ENCODE measurements at places on chromosomes 2 and 18. TPM values are rescaled to one million over a fixed set of nuclear protein-coding genes. Genes with fewer than 3 reads are reported as not detected.

The TMEM131 gene
- total RNA-seq: 13.3 TPM

The SERPINB10 gene
- not detected for total RNA-seq

The C2orf78 gene
- not detected for total RNA-seq

The DBI gene
- total RNA-seq: 69.7 TPM

The SULT1C2 gene
- total RNA-seq: not detected

The CYS1 gene
- total RNA-seq: under 0.01 TPM

The ARHGAP25 gene
- 0.36 TPM for total RNA-seq

The PDE11A gene
- total RNA-seq: 0.56 TPM

GRCh38 chr18:3493501-3494244, 43.7 kb downstream of the TGIF1 start:
- no peak overlapping the region for H3K4me3 ChIP-seq
- H3K4me1 ChIP-seq: no peaks in the 10 kb centered on the region
- DNase-seq: no peak
- H3K27ac ChIP-seq: no peak overlapping the region

- DNase-seq: no peak
- H3K4me1 ChIP-seq: no peaks in the 10 kb centered on the region
- H3K27me3 ChIP-seq: no peaks in the 10 kb centered on the region
- H3K36me3 ChIP-seq: no peaks in the 10 kb centered on the region
- no peak overlapping the region for H3K27ac ChIP-seq
- H3K4me3 ChIP-seq: no peak overlapping the region
Measured at GRCh38 chr18:79019881-79020280, 40.3 kb downstream of the SALL3 start.

DNA sequence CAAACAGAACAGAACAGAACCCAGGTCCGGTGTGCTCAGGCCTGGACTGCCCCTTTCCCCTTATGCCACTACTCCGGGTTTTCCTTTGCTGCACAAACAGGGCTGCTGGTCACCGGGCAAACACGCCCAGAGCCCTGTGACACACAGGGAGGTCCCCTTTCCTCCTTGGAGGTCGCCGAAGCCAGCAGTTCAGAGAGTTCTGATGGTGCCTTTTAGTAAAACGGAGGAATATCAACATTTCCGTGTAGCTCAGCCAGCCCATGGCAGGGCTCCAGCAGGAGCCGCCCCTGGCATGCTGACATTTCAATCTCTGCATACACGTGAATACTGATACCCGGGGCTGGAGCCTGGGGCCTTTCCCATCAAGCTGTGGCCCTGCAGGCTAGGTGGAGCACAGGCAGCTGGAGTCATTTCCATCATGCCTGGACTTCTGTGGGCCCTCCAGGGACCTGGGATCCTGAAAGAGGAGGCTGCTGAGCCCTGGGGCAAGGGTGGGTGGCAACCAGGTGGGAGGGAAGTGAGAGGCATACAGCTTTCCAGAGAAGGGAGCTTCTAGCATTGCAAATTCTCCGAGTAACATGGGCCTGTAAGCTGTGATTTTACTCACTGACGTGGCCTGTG, 91.4 kb upstream of the PXDN start:
- no peaks in the 10 kb centered on the region for H3K4me1 ChIP-seq
- H3K27me3 ChIP-seq: peaks cover 1% of the 10 kb centered on the region

- peaks cover 8% of the 10 kb centered on the region for H3K4me1 ChIP-seq
- no peak for DNase-seq
- no peak overlapping the region for H3K4me3 ChIP-seq
- no peaks in the 10 kb centered on the region for H3K27me3 ChIP-seq
- no peaks in the 10 kb centered on the region for H3K36me3 ChIP-seq
Measured at GRCh38 chr2:173002751-173003541, 72.7 kb upstream of the MAP3K20 start.

GRCh38 chr2:85785027-85785822, 31.4 kb downstream of the ATOH8 start:
- peaks cover 32% of the 10 kb centered on the region for H3K36me3 ChIP-seq
- H3K27ac ChIP-seq: no peak overlapping the region
- no peak overlapping the region for H3K4me3 ChIP-seq
- peaks cover 9% of the 10 kb centered on the region for H3K4me1 ChIP-seq
- no peaks in the 10 kb centered on the region for H3K27me3 ChIP-seq
- DNase-seq: peak; percentile 23

- H3K4me1 ChIP-seq: no peaks in the 10 kb centered on the region
- no peaks in the 10 kb centered on the region for H3K27me3 ChIP-seq
- H3K27ac ChIP-seq: no peak overlapping the region
- no peaks in the 10 kb centered on the region for H3K36me3 ChIP-seq
- H3K4me3 ChIP-seq: no peak overlapping the region
- DNase-seq: no peak
Measured at GRCh38 chr2:36834731-36835524, 131.4 kb downstream of the STRN start.

DNA sequence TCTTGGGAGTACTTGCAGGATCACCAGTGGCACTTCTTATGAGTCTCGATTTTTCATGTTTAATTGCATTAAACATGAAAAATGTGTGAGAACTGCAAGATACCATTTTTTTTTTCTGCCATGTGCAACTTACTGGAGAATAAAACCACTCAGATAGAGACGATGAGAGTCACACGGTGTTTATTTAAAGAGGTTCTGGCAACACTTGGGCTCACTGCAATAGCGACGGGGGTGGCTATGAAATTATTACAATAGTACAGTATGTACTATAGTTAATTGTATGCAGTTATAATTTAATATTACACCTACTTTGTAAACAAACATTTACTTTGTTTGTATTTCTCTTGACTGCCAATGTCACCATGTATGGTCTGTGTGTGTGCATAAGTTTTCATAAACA, 479.8 kb downstream of the NUP35 start:
- no peaks in the 10 kb centered on the region for H3K4me1 ChIP-seq
- no peak overlapping the region for H3K27ac ChIP-seq
- no peaks in the 10 kb centered on the region for H3K36me3 ChIP-seq
- no peak for DNase-seq
- no peak overlapping the region for H3K4me3 ChIP-seq

DNA sequence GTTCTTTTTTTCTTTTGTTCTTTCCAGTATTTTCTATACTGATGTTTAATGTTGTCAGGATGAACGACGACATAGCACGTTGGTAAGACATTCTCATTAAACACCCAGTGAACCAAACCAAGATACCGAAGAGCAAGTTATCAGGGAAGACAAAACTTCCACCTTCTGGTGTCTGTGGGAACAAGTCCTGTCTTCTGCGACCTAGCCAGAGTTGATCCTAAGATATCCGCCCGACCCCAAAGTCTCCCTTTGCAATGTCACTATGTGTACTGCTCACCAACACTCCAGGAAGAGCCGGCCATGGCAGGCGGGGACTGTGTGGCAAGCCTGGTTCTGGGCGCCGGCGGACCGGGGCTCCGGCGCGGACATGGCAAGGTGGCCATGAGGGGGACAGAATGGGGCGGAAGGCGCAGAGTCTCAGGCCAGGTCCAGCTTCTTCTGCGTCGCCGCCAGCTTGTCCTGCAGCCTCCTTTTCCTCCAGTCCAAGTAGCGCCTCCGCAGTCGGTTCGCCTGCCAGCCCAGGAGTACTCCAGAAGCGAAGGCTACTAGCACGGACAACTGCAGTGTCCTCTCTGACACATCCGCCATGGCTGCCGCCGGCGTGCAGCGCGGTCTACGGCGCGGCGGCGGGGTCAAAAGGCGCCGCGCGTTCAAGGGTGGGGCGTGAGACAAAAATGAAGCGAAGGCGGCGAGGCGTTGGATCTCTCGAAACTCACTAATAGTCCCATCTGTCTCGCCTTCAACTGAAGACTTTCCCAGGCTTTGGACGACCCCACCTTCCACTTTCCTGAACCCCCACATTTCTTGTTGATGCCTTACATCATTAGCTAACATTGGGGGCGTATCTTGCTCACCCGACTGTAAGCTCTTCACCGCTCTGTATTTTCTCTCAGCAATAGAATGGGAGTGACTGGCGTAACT, at the start of gene MTLN:
Gene MTLN (minus strand): TSS at position 610 of the 921 bp plus-strand sequence. CDS start 22 bp downstream, at position 588.
- peak within 1 kb of the TSS; percentile 88 for H3K4me3 ChIP-seq
- peaks cover 13% of the 10 kb centered on the region for H3K27me3 ChIP-seq
- no peaks in the 10 kb centered on the region for H3K4me1 ChIP-seq
- H3K27ac ChIP-seq: peak within 1 kb of the TSS; percentile 88
- DNase-seq: peak; percentile 66
- peaks cover 2% of the 10 kb centered on the region for H3K36me3 ChIP-seq

GRCh38 chr2:205386109-205386508, 296.2 kb upstream of the NRP2 start:
- H3K4me1 ChIP-seq: 0 out of 2 replicates have a peak, but pooled peaks cover 3% of the 10 kb centered on the region
- no peaks in the 10 kb centered on the region for H3K36me3 ChIP-seq
- H3K27me3 ChIP-seq: no peaks in the 10 kb centered on the region
- H3K27ac ChIP-seq: no peak overlapping the region

DNA sequence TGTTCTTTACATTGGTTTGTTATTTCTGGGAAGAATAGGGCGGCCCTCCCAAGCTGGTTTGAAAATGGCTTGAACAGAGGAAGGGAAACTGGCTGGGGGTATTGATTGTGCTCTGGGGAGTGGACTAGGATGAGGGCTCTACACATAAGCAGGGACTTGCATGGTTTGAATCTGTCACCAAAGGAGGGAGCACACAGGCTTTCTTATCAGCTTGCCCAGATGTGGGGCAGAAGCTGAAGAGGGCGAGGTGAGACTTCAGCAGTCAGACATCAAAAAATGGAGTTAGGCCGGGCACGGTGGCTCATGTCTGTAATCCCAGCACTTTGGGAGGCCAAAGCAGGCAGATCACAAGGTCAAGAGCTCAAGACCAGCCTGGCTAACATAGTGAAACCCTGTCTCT, 7.2 kb upstream of the RAB12 start:
- H3K36me3 ChIP-seq: no peaks in the 10 kb centered on the region
- H3K27ac ChIP-seq: no peak overlapping the region
- no peaks in the 10 kb centered on the region for H3K4me1 ChIP-seq
- DNase-seq: no peak

- no peak overlapping the region for H3K4me3 ChIP-seq
- no peaks in the 10 kb centered on the region for H3K27me3 ChIP-seq
- no peaks in the 10 kb centered on the region for H3K4me1 ChIP-seq
- DNase-seq: no peak
- no peak overlapping the region for H3K27ac ChIP-seq
Measured at GRCh38 chr2:39216346-39217191, 27.2 kb downstream of the CDKL4 start.

DNA sequence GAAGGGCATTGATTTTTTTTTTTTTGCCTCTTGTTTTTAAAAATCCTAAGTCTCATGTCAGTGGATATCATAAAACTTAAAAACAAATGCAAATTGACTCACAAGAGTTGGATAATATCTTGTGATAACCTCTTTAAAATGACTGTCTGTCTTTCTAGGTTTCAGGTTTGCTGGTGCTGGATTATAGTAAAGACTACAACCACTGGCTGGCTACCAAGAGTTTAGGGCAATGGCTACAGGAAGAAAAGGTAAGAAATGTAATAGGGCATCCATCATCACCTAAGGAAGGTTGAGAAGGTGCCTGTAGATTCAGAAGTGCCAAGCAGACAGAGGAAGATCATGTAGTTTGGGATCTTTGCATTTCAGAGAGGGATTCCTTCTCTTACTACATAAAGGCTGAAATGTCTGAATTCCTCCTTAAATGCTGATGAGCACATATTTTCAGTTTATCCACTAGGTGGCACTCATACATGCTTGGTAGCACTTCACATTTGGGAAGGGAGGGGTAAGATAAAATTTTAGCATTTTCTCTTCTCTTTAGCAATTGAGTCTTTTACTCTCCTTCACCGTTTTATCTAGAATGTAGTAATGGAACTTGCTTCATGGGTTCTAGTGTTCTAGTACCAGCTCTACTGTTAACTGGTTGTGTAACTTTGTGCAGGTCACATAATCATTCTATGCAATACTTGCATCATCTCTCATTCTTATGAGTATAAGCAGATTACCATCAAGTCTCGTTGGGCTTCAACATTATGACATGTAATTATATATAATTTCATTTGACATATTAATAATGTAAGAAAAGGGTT, 21.1 kb downstream of the CPS1 start:
- peak; percentile 59 for DNase-seq
- H3K4me1 ChIP-seq: no peaks in the 10 kb centered on the region
- H3K4me3 ChIP-seq: no peak overlapping the region
- H3K36me3 ChIP-seq: no peaks in the 10 kb centered on the region

DNA sequence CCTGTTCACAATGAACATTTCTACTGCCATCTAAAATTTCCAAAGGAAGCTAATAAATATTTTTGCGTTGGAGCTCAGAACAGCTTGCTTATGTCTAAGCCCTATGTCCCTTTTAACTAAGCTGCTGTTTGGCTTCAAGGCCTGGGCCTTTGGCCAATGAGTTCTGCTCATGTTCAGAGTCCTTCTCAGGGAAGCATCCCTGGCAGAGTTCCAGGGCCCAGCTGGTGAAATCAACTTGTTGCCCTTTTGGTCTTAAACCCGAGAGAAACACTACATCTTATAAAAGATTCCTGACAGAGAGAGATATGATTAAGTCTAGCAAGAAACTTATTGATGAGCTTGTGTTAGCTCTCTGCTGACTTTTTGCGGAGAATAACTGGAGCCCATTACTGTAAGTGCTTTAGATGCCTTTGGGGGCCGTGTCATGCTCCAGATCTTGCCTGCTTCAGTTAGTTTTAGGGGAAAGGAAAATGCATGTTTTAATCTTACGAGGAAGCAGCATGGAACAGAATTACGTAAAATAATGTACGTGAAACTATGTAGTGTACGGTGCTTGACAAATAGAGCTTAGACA, 102.5 kb upstream of the NOSTRIN start:
- H3K4me3 ChIP-seq: no peak overlapping the region
- H3K4me1 ChIP-seq: 0 out of 2 replicates have a peak, but pooled peaks cover 2% of the 10 kb centered on the region
- H3K27me3 ChIP-seq: no peaks in the 10 kb centered on the region
- no peak overlapping the region for H3K27ac ChIP-seq
- H3K36me3 ChIP-seq: no peaks in the 10 kb centered on the region

DNA sequence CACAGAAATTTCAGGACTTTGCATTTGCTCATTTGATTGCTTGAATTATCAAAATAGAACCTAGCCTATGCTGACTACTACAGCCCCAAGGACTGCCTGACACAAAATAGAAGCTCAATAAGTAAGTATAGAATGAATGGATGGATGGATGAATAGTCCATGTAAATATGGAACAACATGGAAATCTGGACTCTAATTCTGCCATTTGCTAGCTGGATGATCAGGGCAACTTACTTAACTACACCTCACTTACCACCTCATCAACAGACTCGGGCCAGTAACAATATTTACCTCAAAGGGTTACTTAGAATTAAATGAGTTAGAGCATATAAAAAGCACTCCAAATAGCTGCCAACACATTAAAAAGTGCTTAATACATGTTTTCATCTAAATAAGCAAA, 50.6 kb downstream of the NBAS start:
- H3K36me3 ChIP-seq: peaks cover 9% of the 10 kb centered on the region
- H3K27me3 ChIP-seq: no peaks in the 10 kb centered on the region
- DNase-seq: no peak
- no peak overlapping the region for H3K27ac ChIP-seq
- H3K4me1 ChIP-seq: peaks cover 3% of the 10 kb centered on the region

- H3K36me3 ChIP-seq: no peaks in the 10 kb centered on the region
- peaks cover 21% of the 10 kb centered on the region for H3K4me1 ChIP-seq
- H3K4me3 ChIP-seq: no peak overlapping the region
- no peaks in the 10 kb centered on the region for H3K27me3 ChIP-seq
Measured at GRCh38 chr2:17643031-17643615, 102.6 kb downstream of the VSNL1 start.

All from IMR-90 (cell line).